ENCODE measurements at places on chromosomes 1 and 21.

DNA sequence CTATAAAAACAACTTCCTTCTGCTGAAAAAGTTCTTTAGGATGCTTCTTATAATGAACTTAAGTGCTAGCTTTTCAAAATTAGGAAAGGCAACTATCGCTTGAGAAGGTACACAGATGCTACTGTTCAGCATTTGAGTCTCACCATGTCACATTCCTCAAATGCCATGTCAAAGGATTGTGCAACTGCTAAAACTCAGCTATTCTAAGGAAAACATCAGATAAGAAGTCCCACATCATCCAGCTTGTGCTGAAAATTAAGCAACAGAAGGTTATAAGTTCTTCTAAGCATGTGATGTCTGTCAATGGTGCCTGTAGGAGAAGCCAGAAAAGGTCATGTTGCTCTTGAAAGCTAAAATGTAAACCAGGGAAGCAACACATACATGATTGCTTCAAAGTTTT, 36.5 kb downstream of the MCOLN2 start:
- no peak for DNase-seq

- DNase-seq: no peak
Observed at GRCh38 chr1:90210633-90211491, 216.0 kb downstream of the ZNF326 start.

DNA sequence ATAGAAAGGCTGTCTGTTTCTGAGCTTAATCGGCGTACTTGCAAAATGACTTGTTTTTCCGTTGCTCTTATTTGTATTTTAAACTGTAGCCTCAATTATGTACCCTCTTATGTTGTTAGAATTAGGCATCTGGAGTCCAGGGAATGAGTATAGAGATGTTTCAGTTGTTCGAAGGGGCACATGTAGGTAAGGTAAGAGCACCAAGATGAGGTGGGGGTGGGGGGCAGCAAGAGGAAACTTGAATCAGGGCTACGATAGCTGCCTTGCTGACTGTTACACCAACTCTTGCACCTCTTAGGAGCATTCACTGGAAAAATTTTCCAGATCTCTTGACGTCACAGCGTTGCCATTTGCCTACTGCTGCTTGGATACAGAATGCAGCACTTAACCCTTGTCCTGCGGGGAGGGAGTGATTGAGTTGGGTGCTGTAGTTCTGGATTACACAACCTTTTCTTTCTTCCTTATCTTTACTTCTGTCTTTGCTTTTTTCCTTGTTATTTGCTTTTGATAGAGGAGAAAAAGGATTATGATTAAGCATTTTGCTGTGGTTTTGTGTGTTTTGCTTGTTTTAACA, 3.2 kb downstream of the ATP1B1 start:
- no peak for DNase-seq

DNA sequence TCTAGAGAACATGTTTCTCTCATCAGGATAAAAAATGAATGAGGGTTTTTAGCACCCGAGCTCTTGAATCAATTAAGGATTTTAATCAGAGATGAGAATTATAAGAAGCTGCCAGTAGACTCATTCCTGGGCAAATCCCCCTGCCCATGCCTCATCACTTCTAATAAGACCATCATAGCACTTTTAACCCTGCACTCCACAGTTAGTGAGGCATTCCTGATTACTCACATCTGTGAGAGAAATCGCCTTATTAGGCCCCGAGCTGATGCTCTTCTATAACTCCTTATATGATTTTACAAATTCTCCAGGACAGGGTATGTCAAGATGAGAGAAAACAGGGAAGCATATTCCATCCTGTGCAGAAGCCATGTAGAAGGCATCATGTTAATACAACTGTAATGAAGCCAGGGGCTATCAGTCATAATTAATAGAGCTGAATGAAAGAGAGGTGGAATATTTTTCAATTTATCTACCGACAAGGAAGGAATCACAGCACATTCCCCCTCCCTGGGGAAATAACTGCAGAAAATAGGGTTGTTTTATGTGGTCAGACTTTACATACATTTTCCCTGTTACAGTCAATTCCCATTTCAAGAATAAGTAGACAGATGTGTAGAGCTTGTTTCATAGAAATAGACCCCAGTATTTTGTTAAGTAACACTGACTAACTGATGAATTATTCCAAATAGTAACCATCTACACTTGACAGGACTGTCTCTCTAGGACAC, 272.7 kb downstream of the HHIPL2 start:
- no peak for DNase-seq

DNA sequence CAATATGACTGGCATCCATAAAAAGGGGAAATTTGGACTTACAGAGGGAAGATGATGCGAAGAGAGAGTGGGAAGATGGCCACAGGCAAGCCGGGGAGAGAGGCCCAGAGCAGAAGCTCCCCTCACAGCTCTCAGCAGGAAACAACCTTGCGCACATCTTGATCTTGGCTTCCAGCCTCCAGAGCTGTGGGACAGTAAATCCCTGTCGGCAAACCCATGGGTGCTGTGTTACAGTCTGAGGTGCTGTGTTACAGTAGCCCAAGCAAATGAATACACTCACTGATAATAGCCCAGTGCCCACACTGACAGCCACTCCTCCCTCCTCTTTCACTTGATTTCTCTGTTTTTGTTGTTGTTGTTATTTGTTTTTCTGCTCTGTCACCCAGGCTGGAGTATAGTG, 22.4 kb downstream of the CDCA8 start:
- DNase-seq: no peak

GRCh38 chr1:97565886-97566285, 354.9 kb downstream of the DPYD start:
- DNase-seq: no peak

DNA sequence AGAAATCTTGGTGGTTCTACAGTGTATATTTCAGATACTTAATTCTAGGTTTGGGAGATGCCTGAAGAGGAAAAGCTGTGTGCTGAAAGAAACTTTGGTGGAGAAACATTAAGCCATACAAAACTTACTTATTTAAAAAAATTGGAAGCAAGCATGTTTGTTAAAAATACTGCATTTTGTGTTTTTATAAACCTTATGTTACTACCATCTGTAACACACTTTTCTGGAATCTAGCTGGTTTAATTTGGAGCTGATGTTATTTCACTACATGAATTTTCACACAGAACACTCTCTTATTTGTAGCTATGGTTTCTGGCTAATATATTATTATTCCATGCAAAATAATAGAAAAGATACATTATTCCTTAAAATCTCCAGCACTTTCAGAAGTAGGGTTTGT, 710.7 kb downstream of the ADGRL2 start:
- DNase-seq: no peak

GRCh38 chr21:26595971-26596370, 22.9 kb upstream of the CYYR1 start:
- no peak for DNase-seq

- DNase-seq: no peak
Observed at GRCh38 chr1:66433611-66434010, 100.3 kb upstream of the SGIP1 start.

GRCh38 chr1:24567792-24568388, 12.0 kb downstream of the NCMAP start:
- DNase-seq: no peak

- no peak for DNase-seq
Observed at GRCh38 chr1:44421446-44421884, 16.4 kb downstream of the RNF220 start.

DNA sequence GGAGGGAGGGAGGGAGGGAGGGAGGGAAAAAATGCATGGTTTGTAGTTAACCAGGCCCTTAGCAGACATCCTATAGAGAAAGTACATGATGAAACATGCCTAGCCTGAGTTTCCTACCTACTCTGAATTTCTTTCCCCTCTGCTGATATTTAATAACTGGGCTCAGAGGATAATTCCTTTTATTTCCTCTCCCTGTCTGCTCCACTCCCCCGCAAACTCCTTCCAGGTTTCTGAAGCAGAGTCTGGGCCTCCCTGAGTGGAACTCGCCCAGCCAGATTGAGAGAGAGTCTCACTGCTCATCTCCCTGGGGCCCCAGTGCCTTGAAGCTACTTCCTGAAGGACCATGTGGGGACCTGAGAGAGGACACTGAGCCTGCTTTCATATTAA, 111.9 kb upstream of the SLC44A3 start:
- no peak for DNase-seq

DNA sequence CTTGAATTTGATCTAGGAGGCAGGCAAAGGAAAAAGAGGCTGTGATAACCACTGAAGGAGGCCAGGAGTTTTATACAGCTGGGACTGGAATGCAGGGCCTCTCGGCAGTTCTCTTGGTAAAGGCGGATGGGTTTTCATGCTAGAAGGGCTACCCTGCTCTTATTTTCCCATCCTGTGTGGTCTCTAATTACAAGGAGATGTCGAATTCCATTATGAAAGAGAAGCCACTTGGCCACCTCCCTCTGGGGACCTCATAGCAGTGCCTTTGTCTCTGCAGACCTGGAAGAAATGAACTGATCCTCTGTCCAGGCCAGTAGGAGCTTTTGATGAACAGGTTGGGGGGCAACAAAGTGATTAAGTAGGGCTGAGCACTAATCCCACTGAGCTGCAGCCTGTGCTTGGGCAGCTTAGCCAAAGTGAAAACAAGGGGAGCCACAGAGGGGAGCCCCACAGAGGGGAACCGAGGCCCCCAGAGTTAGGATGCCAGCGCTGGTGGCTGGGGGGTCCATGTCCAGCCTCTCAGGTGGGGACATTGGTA, 42.2 kb upstream of the BCAR3 start:
- no peak for DNase-seq

DNA sequence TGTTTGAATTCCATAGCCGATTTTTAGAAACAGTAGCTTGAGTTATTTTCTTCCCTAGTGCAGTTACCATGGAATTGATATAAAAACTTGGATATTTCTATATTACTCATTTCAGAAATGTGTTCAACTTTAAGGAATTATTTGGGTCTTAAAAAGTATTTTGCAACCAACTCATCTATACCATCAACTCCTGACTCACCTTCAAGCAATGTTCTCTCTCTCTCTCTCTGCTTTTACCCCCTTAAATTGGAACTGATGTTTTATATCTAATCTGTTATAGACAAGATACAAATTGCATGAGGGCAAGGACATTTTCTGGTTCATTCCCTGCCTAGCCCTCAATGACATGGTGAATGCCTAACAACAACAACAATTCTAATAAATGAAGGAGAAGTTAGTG, 214.7 kb upstream of the NRIP1 start:
- no peak for DNase-seq

DNA sequence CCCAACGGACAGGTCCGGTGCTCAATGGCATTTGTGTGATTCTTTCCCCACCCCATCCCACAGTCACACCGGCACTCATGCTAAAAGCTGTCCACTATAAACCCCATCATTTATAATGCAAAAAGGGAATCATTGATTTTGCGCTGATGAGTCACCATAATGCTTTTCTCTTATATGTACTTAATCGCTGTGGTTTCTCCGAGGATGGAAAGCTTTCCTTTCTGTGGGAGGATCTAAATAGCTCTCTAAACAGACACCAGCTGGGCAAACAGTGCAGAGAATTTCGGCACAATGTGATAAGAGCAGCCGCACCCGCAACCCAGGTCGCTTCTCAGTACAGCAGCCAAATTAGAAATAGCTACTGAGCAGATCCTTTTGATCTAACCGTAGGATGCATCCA, 85.6 kb downstream of the SETD4 start:
- DNase-seq: no peak

DNA sequence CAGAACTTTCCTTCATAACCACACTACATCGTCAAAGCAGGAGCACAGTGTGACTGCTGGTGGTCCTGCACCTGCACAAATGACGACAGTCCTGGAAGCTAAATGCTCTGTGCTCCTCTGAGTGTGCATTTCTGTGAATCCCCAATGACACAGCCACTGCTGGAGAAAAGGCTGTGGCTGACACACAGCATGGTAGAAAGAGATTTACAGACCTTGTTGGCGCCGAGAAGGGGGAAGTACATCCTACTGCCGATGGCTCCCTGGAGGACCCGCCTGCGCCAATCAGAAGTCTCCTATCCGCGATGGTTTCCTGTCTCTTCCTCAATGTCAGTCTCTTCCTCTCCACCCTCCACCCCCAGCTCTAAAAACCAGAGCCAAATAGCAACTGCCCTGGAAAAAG, 115.4 kb upstream of the RAB4A start:
- no peak for DNase-seq

GRCh38 chr1:218336328-218336727, 8.8 kb upstream of the TGFB2 start:
- DNase-seq: no peak

DNA sequence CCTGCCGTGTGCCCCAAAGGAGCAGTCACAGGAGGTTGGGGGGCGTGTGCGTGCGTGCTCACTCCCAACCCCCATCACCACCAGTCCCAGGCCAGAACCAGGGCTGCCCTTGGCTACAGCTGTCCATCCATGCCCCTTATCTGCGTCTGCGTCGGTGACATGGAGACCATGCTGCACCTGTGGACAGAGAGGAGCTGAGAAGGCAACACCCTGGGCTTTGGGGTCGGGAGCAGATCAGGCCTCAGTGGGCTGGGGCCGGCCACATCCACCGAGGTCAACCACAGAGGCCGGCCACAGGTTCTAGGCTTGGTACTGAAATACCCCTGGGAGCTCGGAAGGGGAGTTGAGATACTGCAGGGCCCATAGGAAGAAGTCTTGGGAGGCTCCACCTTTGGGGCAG, 23.5 kb downstream of the COL6A1 start:
- no peak for DNase-seq

DNA sequence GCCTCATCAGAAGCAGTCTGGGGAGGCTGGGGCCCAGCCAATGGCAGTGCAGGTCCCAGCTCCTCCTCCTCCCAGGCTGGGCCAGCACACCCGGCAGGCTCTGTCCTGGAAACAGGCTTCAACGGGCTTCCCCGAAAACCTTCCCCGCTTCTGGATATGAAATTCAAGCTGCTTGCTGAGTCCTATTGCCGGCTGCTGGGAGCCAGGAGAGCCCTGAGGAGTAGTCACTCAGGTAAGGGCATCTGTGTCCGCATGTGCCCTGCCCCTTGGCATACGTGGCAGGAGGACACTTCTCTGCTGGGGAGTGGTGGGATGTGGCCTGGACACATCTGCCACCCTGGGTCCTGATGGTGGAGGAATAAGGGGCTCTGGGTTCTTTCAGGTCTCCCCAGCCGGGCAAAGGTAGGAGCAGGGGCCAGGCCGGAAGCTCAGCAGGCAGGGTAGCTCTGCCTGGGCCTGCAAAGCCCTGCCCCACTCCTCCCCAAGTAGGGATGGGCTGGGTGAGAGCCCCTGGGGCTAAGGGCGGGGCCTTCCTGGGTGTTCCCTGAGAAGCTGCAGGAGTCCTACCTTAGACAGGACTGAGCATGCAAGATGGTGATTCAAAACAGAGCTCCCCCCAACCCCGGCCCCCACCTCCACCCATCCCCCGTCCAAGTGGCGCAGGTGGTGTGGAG, at the start of gene GJB5:
Gene GJB5, plus strand, starts transcription at position 84 of the 674 bp plus-strand sequence. CDS start 2,284 bp downstream, outside the sequence.
- DNase-seq: no peak

DNA sequence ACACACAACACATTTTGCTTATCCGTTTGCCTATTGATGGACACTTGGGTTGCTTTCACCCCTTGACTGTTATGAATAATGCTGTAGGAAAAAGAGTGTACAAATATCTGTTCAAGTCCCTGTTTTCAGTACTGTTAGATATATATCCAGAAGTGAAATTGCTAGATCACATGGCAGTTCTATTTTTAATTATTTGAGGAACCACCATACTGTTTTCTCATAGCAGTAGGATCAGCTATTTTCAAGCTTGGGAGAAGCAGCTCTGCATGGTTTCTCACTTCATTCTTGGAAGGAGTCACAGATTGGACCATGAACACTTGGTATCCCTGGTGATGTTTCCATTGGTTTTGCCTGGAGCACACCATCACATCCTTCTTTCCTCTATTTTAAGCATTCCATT, 114.4 kb upstream of the ZP4 start:
- DNase-seq: no peak

All from stimulated activated CD4-positive, alpha-beta T cell treated with anti-CD3 and anti-CD28 coated beads, Interleukin-15, amount 100 ng/mL, for 1 hour (primary cell).